Germinal center (tissue), 1 donor: ENCODE measurements at places on chromosomes 7 and 10.

GRCh38 chr7:112665709-112666108 is 124.5 kb downstream of the TMEM168 start:
- DNase-seq: no peak

DNA sequence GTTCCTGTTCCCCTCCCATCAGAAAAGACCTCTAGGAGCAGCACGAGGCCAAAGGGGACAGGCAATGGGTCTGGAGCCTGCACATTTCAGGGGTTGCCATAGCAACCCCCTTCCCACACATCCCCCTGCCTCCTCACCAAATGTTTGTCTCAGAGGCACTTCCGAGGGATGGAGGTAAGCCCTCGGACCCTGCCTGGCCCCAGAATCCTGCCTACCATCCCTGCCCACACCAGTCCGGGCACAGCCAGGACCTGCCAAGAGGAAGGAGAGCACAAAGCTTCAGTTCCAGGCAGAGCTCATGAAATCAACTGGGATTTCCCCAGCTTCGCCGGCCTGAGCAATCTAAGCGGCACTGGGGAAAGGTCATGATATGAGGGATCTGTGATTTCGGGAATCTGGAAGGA is 175.0 kb upstream of the PLXNA4 start:
- DNase-seq: no peak

GRCh38 chr10:44857363-44858016 is 53.6 kb upstream of the TMEM72 start:
- peak; percentile 73 for DNase-seq

GRCh38 chr7:157411580-157411979 is 74.8 kb downstream of the DNAJB6 start:
- no peak for DNase-seq

DNA sequence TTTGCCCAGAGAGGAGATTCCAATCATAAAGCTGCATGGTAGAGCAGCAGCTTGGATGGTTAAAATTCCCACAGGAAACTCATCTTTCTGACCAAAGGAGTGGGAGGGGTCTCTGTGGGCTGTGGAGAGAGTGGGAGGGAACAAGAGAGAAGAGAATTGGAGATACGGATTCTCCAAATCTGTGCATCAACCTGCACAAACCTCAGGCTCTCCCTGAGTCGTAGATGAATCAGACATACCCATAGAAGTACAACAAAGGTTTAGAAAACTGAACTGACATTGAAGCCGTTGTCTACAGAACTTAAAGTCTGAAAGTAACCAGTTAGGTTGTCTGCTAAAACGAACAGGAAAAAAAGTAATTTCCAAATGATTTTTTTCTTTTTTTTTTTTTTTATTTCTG is 41.9 kb downstream of the CYCS start:
- no peak for DNase-seq
